ENCODE measurements at places on chromosomes 6 and 20.

- DNase-seq = no peak
Measured at GRCh38 chr6:3019065-3019464, 19.4 kb downstream of the NQO2 start.

- no peak for DNase-seq
Measured at GRCh38 chr6:73579389-73579788, 58.6 kb upstream of the EEF1A1 start.

- no peak for DNase-seq
Measured at GRCh38 chr20:62391165-62392076, 4.5 kb downstream of the RPS21 start.

DNA sequence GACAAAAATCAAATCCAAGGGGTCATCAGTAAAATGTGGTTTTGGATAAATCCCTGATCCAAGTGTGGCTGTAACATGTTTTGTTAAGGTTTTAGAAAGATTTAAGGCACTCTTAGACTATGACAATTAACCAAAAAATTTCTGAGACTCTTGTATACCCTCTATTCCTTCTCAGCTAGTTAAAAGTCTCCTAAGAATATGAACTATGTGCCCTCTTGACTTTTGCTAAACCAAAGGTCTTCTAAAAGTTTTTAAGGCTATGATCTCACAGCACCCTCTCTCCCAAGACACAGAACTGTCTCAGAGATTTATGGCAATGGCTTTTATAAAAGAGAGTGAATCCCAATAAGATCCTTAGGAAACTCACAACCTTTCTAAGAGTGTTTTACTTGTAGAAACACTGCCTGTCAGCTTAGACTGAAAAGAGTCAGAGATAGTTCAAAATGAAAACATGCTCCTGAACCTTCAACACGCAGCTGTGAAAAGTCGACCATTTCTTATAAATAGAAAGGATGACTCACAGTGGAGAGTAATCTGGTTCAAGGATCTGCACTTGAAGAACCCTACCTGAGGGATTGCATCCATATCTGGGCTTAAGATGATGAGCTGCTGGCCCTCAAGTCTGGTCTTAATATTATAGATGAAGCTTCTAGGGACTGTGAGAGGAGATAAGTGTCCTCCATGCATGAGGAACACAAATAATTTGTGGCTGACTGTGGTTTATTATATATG, 388.4 kb upstream of the GJE1 start:
- no peak for DNase-seq

DNA sequence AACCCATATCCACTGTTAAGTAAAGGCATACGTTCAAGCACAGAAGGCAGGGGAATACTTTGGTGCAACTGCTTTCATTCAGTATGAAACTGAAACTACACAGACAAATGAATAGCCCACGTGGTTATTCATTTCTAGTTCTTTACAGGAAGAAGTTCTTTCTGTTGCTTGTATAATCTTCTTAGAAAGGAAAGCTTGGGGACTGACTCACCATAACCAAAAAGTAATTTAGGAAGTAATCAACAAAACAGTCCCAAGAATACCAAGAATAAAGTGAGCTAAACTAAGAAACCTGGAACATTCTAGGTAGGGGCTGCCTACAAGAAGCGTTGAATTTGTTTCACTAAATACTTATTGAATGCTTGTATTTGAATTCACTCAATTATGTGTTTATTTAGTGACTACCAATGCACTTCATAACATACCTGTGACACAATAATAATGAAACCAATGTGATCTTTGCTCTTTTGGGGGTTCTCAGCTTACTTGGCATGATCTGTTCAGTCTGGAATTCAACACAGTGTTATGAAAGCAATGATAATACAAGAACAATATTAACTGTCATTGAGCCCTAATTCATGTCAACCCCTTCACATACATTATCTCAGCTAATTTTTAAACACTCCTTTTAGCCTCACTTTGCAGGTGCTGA, 25.1 kb upstream of the KIAA0408 start:
- no peak for DNase-seq

- DNase-seq = no peak
Measured at GRCh38 chr6:84411060-84411629, 183.7 kb upstream of the CEP162 start.

- no peak for DNase-seq
Measured at GRCh38 chr6:122059918-122060317, 339.5 kb upstream of the HSF2 start.

DNA sequence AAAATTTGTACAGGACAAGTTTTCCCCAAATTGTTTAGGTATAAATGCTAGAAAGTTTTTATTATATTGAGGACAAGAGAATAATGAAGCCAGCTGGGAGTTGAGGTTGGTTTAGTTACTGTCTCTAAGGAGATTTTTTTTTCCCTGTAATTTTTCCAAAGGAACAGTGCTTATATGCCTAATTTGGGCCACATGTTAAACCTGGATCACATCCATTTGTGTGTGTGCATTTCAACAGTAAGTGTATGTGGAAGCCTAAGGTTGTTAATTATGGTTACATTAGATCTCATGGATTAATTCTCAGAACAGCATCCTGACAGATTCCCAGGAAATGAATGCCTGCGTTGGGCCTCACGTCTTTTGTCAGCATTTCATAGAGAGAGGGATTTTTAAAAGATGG, 4.5 kb downstream of the IGF2R start:
- no peak for DNase-seq

GRCh38 chr6:130617658-130618057, 209.5 kb upstream of the SMLR1 start:
- no peak for DNase-seq

DNA sequence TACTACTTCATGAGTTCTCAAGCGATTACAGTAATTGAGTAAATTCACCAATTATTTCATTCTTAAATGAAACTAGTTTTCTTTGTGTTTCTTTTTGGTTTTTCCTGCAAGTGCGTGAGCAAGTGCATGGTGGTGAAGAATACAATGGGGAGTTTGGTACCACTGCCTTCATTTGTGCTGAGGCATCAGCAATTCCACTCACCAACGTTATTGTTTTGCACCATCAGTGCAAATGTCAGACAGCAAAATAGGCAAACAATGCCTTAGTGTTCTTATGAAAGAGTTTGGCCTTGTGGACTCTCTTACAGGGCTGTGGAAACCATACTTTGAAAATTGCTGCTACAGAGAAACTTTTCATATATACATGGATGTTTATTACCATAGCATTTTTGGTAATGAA, 8.2 kb downstream of the CDH26 start:
- no peak for DNase-seq

GRCh38 chr6:36386495-36387439, 702 bp downstream of the ETV7 start:
- DNase-seq = no peak

DNA sequence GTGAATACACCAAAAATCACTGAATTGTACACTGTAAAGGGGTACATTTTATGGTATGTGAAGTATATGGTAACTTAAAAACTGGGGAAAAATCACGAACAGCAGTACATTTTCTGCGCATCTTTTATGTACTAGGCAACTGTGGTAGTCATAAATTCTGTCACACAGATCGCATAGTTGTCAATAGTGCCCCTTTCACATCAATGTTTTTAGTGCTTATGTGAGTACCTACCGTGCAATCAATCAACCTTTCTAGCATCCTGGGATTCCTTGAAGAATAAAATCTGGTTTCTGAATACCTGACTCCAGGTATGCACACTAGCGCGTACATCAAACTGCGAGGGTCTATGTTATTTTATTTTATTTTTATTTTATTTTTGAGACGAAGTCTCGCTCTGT, 637 bp upstream of the RPF2 start:
- no peak for DNase-seq

DNA sequence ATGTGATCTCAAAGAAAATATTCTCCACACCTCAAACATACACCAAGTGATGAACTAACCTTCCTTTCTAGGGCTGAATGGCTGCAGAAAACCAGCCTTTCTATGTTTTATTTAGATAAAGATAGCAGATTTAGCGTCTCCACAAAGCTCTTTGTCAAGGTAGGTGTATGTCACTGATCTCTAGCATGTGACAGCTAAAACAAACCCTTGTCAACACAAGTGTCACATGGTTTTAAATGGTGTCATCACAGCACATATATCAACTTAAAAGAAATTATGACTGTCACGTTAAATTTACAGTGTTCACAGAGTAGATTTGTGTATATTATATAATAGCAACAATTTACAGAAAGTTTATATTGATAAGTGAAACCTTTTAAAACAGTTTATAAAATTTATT, 58.3 kb downstream of the TENT5A start:
- DNase-seq = no peak

GRCh38 chr20:13839421-13840092, 54.7 kb downstream of the NDUFAF5 start:
- no peak for DNase-seq

GRCh38 chr6:68754681-68755213, 119.7 kb downstream of the ADGRB3 start:
- DNase-seq = no peak

DNA sequence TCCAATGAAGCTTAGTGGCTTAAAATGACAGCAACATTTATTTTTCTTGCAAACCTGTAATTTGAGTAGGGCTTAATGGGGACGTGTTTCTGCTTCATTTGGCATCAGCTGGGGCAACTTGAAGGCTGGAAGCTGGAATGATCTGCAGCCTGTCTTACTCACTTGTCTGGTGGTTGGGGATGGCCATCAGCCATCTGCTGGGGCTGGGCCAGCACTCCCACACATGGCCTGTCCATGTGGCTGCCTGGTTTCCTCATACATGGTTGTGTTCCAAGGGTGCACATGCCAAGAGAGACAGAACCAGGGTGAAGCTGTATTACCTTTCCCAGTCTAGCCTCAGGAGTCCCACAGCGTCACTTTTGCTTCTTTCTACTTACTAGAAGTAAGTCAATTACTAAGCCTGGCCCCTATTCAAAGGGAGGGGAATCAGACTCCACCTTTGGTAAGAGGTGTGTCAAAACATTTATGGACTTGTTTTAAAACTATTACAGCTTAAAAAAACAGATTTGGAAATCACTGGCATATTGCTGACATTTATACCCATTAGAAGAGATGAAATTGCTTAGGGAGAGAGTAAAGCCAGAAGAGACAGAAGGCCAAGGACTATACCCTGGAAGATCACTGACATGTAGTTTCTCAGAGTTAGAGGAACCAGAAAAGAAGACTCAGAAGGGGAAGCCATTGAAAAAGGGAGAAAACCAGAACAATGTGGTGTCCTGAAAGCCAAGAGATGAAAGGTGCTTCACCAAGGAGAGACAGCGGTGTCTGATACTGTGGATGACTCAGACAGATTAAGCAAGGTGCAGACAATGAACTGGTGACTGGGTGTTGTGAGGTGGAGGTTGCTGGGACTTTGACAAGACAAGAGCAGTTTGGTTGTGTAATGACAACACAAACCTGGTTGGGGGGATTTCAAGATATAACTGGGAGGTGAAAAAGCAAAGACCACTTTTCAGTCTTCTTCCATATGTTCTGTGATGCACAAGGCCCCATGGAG, 345.2 kb downstream of the GJA1 start:
- no peak for DNase-seq

GRCh38 chr6:75230484-75231325, 12.9 kb downstream of the COX7A2 start:
- DNase-seq = no peak
